ENCODE measurements at places on chromosomes 6 and 20.
A peak's percentile ranks its signal among the peaks of the same experiment; 100 is the strongest.

GRCh38 chr20:15359056-15359455 is 1021.6 kb upstream of the FLRT3 start:
- no peak for DNase-seq

GRCh38 chr6:72246926-72247325 is 360.6 kb downstream of the RIMS1 start:
- peak; percentile 15 for DNase-seq

GRCh38 chr20:1206366-1207148 is 3.3 kb downstream of the C20orf202 start:
- no peak for DNase-seq

DNA sequence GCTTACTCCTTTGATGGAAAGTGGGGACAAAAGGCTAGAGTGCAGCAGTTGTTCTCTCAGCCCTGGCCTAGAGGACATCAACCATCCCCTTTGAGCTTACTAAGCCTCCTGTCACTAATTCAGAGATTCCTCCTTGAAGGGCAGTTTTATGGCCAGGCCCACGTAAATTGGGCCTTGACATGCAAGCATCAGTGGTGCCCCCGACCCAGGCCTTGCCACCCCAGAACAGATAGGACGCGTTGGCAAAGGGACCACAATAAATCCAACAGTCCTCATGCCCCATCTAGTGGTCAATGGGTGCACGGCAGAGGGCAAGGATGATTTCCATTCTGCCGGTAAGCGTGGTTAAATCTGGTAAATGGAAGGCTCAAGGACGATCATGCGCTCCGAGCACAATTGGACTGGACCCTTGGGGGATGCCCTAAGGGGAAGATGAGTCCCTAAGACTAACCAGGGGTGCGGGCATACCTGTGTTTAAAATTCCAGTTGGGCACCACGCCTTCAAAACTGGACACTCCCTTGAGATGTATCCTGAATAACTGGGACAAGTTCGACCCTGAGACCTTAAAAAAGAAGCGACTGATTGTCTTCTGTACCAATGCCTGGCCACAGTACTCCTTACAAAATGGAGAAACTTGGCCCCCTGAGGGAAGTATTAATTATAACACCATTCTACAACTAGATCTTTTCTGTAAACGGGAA is 32.6 kb downstream of the CEP85L start:
- no peak for DNase-seq

GRCh38 chr6:37260040-37260439 is 2.1 kb upstream of the TMEM217 start:
- DNase-seq: no peak

GRCh38 chr6:11222385-11223277 is 9.8 kb downstream of the NEDD9 start:
- no peak for DNase-seq

DNA sequence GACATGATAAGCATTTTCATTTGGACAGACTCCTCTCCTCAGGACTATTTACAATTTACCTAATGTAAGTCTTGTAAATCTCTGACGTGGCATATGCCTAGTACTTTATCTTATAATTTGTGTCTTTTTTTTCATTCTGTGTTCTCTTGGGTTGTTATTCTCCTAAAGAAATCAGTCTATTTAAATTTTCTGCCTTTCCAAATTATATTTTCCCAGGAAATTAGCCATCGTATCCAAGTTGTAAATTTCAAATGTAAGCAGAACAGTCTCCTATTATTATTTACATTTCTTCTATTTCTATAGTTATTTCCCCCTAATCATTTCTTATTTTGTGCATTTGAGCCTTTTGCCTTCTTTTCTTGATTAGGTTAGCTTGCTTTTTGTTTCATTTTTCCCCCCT is 17.5 kb upstream of the BCAS4 start:
- DNase-seq: no peak

- no peak for DNase-seq
Observed at GRCh38 chr20:25398376-25399036, 7.9 kb upstream of the ABHD12 start.

DNA sequence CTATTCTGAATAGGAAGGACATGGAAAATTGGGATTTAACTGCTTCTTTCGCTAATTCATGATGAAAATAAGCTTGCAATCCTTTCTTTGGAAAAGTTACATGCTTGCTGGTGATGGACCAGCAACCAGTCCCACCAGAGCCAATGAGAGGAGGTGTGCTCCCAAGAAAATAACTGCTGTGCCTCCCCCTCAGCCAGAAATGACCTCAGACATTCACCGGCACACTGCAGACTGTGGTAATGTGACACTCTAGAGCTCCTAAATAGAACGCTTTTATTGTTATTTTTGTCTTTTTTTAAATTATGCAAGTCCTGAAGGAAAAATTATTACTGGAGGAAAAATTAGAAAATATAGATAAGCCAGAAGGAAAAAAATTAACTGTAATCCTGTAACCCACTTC is 2.6 kb downstream of the PYGB start:
- no peak for DNase-seq

DNA sequence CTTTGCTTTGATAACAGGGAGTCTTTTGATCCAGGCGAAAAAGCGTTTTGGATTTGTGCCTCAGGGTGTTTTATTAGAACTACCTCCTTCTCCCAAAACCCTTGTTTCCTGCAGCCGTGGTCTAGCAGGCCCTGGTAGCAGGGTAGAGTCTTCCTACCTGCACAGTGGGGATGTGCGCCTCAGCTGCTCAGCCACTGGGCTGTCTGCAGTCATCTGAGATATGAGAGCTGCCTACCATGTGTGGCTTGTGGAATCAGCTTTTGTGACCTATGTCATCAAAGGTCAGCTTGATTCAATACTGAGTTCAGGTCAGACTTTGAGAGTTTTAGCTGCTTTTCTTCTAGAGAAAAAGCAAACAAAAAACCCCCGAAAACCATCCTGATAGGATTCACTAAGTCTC is 279.5 kb downstream of the CLIC5 start:
- DNase-seq: no peak

Data from iPS DF 19.7 (cell line).